ENCODE measurements at places on chromosomes 11 and 22.
A peak's percentile ranks its signal among the peaks of the same experiment; 100 is the strongest.

- DNase-seq, result no peak
Measured at GRCh38 chr22:19756288-19757128, 4.1 kb upstream of the TBX1 start.

- DNase-seq, result no peak
Measured at GRCh38 chr11:122020902-122021301, 95.1 kb downstream of the BLID start.

GRCh38 chr22:46739094-46739870 lies 1.2 kb upstream of the CERK start:
- DNase-seq, result no peak

- DNase-seq, result no peak
Measured at GRCh38 chr11:43985386-43985752, 42.9 kb downstream of the C11orf96 start.

- no peak for DNase-seq
Measured at GRCh38 chr11:128629516-128630106, 42.3 kb upstream of the ETS1 start.

GRCh38 chr11:110892741-110893285 lies 180.6 kb upstream of the ARHGAP20 start:
- no peak for DNase-seq

DNA sequence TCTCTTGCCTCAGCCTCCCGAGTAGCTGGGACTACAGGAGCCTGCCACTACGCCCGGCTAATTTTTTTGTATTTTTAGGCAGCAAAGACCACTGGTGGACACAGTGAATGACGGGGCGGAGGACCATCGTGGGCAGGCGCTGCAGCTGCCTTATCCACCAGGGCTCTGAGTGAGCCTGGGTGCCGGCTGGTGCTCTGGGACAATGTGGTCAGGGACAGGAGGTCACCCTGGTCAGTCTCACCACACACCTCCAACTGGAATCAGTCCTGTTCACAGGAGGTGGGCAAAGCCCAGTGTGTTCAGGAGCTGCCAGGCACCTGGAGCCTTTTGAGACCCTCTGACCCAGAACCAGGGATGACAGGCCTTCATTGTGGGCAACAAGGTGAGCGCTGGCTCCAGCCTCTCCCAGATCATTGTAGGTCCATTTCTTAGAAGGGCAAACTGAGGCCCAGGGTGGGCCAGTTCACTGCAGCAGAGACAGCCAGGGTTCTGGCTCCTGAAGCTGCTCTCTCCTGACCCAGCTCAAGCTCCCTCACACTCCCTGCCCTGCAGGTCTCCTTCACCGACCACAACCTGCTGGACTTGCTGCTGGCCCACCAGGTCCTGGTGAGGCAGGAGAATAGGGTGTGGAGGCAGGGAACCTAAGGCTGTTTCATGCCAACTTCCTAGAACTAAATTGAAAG lies 15.7 kb upstream of the CABP2 start:
- no peak for DNase-seq

GRCh38 chr11:93849751-93850593 lies 446 bp downstream of the VSTM5 start:
- no peak for DNase-seq

- peak; percentile 20 for DNase-seq
Measured at GRCh38 chr22:20061481-20061861, 18.6 kb upstream of the DGCR8 start.
